T follicular helper cell (primary cell): ENCODE measurements at places on chromosomes 7 and 10.

DNA sequence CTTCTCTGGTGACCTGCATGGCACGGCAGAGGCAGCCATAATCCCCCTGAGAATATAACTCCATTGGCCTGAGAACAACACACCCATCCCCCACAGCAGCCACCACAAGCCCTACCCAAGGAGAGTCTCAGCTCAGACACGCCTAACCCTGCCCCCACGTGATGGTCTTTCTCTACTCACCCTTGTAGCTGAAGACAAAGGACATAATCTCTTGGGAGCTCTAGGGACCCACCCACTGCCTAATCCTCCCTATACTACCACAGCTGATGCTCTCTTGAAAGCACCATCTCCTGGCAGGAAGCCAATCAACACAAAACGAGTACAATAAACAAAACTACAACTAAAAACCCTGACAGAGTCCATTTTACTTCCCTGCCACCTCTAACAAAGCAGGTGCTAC, 30.7 kb upstream of the HPSE2 start:
- DNase-seq: no peak

DNA sequence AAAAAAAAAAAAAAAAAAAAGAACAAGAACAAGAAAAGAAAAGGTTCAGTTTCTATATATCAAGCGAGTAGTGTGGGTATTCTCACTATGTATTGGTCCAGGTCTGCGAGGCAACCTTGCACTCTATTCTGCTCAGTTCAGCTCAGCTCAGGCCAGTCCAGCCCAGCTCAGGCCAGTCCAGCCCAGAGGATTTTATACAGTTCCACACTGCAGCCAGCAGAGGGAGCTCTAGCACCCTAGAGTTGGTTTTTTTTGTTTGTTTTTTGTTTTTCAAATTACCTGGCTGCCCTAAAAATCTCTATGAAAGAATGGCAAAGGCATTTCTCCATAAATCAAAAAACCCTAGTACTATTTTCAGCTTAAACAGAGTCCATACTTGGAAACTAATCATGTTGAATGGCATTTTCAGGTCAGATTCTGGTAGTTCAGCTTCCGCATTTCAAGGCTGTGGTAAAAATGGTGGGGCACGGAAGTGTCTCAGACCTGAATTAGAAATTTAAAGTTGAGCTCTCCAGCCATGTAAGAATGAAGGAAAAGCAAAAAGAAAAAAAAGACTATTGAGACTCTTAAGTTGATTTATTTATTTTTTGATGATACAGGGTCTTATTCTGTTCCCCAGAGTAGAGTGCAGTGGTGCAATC, 55.2 kb upstream of the GSDME start:
- DNase-seq: peak; percentile 15

GRCh38 chr10:78543749-78544362, 510.2 kb downstream of the RPS24 start:
- no peak for DNase-seq

- DNase-seq: no peak
These were observed 7.6 kb downstream of the CUBN start for GRCh38 chr10:17122052-17122451.

- DNase-seq: no peak
These were observed 57.4 kb downstream of the EEPD1 start for GRCh38 chr7:36210291-36210922.

GRCh38 chr7:28174901-28175661, 5.5 kb downstream of the JAZF1 start:
- DNase-seq: no peak

DNA sequence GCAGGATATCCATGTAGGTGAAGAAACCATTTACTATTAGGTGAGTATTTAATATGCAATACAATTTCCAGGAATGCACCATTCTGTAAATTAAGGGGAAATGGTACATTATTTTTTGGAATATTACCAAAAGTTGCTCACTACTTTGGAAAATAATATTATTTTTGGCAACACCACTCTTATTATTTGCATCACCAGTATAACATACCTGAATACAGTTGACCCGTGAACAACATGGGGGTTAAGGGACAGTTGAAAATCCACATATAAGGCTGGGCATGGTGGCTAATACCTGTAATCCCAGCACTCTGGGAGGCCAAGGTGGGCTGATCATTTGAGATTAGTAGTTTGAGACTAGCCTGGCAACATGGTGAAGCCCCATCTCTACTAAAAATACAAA, 21.2 kb upstream of the FHIP2A start:
- no peak for DNase-seq

- no peak for DNase-seq
These were observed 136.6 kb downstream of the LRRC4 start for GRCh38 chr7:127894588-127894987.

DNA sequence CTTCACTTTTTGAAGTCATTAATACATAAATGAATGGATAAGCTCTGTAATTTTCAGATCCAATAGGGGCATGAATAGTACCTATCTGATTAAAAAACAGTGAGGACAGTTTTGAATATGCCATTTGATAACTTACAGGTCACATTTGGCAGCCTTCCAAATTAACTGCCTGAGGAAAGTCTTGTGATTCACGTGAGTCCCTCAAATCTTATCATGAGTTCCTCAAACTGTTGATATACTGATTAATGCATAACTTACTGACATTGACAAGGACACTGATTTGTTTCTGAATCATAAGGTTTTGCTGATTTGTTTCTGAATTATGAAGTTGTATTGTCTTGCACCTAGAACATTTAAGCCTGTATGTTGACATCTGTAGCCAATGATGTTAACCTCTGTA, 55.1 kb downstream of the ANKMY2 start:
- no peak for DNase-seq

GRCh38 chr10:93680412-93681047, 21.9 kb downstream of the FRA10AC1 start:
- DNase-seq: no peak

- no peak for DNase-seq
These were observed 9.3 kb upstream of the EN2 start for GRCh38 chr7:155448632-155449007.

GRCh38 chr7:12801107-12801506, 113.7 kb downstream of the ARL4A start:
- DNase-seq: no peak

DNA sequence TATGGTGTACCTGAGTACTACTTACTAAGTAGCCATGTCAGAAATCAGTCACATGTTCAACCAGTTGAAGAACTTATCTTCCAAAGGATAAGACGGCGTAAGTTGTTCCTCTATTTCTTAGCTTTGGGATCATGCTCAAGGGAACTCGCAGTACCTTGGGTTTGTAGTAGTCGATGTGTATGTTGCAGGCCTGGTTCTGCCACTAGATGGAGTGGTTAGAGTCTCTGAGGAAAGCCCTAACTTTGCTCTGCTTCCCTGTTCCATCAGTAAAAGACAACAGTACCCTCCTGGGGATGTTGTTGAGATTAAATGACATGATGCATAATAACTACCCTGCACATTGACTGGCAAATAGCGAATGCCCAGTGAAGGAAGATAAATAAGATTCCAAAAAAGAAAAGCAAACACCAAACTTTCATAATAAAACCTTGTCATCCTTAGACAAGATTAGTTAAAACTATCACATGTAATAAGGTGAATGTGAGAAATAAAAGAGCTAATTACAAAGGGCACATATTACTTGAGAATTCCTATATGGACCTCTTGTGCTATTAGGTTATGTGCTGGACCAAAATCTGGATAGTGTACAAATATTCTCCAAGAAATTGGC, 165.9 kb downstream of the ABCA13 start:
- no peak for DNase-seq

GRCh38 chr7:137454767-137455166, 111.2 kb upstream of the PTN start:
- DNase-seq: no peak

DNA sequence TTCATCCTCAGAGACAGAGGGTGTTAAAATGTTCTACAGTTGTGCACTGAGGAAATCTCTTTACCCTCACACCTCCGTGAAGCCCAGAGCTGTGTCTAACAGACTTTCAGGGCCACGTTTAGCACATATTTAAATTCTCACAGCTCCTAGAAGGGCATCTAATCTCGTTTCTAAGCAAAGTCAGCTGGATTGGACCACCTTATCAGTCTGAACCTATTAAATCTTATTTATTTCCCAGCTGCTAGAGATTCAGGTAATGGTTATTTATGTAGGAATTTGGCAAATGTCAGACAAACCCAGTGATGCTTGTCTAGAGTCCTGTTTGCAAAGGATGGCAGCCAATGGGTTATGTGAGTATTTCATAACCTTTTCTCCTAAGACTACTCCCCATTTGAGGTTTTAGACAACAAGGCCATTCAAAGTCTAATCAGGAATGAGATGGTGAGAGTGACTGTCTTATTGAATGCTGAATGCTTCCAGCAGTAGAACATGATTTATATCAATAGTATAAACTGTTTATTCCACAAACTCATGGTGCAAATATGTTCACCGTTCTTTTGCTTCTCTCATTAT, 54.8 kb upstream of the EXOC4 start:
- DNase-seq: no peak

DNA sequence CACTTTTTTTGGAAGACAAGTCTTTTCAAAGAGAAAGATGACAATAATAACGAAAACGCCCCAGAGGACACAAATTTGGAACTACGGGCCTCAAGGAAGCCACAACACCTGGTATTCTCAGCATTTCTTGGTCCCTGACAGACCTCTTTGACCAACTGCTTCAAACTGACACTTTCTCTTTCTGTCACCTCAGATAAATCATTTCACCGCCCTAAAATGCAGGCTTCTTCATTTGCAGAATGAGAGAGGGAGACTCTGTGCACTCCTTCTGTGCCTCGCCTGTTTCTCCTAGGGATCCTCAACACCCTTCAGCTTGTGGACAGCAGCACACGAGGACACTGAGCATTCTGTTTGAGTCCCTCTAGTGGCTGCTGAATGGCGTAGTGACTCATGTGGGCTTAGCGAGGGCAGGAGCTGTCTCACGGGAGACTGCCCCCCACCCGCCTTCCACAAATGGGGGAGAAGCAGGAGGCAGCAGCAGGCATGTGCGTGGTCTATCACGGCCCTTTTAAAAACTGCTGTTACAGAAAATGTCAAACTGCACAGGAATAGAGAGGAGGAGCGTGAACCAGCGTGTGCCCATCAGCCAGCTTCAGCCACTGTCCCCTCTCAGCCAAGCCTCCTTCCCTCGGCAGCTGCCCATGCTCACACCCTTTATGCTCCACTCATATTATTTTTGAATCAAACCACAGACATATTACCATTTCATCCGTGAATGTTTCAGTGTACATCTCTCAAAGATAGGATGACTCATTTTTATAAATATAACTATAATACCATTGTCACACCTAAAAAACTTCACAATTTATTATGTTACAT, 41.4 kb downstream of the GSDME start:
- DNase-seq: no peak

DNA sequence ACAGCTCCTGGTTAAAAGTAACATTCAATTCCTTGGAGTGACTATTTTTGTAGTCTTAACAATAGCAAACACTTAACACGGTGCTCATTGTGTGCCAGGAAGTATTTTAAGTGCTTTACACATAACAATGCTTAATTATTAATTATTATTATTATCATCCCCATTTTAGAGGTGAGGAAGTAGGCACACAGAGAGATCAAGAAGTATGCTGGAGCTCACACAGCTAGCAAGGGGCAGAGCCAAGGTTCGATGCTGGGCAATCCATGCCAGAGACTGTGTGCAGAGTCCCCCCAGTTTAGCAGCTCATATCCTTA, 48.2 kb upstream of the SMNDC1 start:
- no peak for DNase-seq

DNA sequence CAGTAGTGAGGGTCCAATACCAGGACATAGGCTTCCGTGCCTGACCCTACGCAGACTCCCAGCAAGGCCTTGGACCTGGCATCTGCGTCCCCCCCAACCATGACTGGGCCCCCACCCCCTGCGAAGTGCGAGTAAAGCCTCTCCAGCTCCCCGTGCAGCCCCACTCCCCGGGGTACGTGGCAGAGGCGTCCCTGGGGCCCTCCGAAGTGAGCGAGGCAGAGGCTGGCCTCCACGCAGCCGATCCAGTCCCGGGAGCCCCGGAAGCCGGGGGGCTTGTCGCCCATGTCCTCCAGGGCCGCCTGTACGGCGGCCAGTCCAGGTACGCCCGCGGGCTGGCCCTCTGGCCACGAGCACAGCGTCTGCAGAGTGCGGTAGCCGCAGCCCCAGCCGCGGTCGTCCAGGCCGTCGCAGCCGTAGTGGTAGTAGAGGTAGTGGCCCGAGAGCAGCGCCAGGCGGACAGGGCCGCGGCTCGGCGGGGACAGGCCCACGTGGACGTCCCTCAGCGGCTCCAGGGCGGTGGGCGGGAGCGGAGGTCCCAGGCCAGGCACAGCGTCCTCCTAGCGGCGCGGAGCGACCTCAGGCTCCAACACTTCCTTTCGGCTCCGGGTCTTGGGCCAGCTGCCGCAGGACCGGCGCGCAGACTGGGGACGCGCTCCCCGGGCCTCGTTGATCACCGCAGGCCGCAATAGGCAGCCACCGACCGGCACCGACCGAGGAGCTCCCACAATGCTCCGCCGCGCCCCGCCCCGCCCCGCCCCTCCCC, at the start of gene UFSP1:
UFSP1 (minus strand) TSS at position 728 of the 763 bp plus-strand sequence; CDS start at position 284, 444 bp downstream.
- DNase-seq: no peak

DNA sequence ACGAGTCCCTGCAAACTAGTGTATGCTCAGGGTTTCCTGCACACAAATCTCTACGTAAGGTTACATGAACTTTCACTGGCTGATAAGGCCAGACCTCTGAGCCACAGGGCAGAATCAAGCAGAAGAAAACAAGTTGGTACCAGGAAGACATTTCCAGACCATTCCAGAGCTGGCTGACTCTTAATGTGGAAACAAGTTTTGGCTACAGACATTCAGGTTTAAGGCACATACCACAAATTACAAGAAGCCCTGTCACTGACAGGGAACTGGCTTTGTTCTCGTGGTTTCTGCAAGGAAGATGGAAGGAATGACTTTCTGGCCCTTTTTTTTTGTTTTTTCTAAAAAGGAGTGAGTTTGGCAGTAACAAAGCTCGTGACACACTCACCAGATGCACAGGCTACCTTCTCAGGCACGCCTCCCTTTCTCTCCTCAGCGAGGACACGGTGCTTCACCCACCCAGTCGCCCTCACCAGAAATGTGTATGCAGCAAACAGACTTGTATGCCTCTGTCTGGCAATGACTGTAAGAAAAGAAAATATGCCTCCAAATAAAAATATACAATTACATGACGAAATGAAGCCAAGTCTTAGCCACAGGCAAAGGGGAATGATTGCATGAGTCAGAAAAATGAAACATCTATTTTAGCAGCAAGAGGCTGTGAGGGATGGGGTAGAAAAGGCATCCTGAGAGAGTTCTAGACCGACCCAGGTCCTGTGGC, 22.6 kb downstream of the PLAC9 start:
- no peak for DNase-seq

GRCh38 chr7:6630007-6630849, 6.9 kb upstream of the ZNF316 start:
- DNase-seq: no peak

DNA sequence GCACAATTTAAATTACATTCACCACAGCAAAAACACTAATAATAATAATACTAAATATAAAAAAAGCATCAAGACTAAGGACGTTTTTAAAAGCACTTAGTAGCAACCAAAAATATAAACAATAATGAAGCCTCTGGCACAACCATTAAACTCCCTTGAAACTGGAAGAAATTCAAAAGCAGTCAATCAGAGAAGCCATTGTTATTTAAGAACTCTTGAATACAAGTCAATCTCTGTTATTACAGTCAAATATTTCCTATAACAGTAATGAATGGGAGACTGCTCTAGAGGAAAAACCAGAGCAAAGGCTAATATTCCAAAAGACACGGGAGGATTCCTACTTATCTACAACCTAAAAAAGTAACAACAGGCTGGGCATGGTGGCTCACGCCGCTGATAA, 164.2 kb downstream of the KMT2E start:
- no peak for DNase-seq
